Stimulated activated CD4-positive, alpha-beta T cell treated with anti-CD3 and anti-CD28 coated beads, Interleukin-12 subunit alpha, Interleukin-12 subunit beta, amount 100 ng/mL, for 24 hours (primary cell): ENCODE measurements at places on chromosomes 2 and 18.

GRCh38 chr18:70421471-70422390 lies 132.9 kb downstream of the SOCS6 start:
- no peak for DNase-seq

GRCh38 chr2:735670-736218 lies 58.5 kb upstream of the TMEM18 start:
- DNase-seq: no peak

GRCh38 chr2:197801033-197801432 lies 3.4 kb upstream of the PLCL1 start:
- no peak for DNase-seq

- DNase-seq: no peak
These were observed 126.8 kb downstream of the CTIF start for GRCh38 chr18:48665654-48666053.

DNA sequence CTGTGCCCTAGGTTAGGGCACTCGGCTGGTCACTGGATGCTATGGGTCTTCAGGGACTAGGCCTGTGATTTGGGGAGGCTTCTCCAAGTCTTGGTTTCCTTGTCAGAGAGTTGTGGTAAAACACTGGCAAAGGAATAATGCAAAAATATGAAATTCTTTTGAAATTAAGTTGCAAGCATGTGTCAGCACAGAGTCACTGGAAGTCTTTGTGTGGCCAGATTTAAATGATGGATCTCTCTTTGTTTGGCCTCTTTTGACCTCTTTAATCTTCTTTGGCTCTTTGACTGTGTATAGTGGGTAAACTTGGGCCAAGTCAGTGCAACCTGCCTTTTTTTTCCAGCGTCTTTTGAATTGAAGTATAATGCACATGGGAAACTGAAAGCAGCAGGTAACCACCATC lies 12.1 kb downstream of the HK2 start:
- DNase-seq: no peak
